ENCODE measurements at places on chromosomes 5 and 9. TPM values are rescaled to one million over a fixed set of nuclear protein-coding genes. Genes with fewer than 3 reads are reported as not detected.

PCDHB11 gene
- 5.7 TPM for total RNA-seq

GLDC gene
- 2.9 TPM for total RNA-seq

OR2V2 gene
- 0.80 TPM for total RNA-seq

PCDHB5 gene
- 16.2 TPM for total RNA-seq

GPR150 gene
- total RNA-seq, result 0.10 TPM

OTP gene
- not detected for total RNA-seq

RAI14 gene
- total RNA-seq, result 36.1 TPM

PTPA gene
- 104 TPM for total RNA-seq

SLC6A19 gene
- not detected for total RNA-seq

CPLANE1 gene
- total RNA-seq, result 22.5 TPM

NPDC1 gene
- 36.1 TPM for total RNA-seq

RACK1 gene
- total RNA-seq, result 2,570 TPM

PCDHB1 gene
- total RNA-seq, result not detected

CATSPER3 gene
- 0.38 TPM for total RNA-seq

FOXD1 gene
- total RNA-seq, result 0.10 TPM

PCA3 gene
- total RNA-seq, result not detected

EXOC3 gene
- 55.7 TPM for total RNA-seq

TMEM174 gene
- not detected for total RNA-seq

ELOVL7 gene
- 0.23 TPM for total RNA-seq

GLRA1 gene
- total RNA-seq, result not detected

CDKN2B-AS1 gene
- 0.62 TPM for total RNA-seq

NDST1 gene
- 106 TPM for total RNA-seq

ATP10B gene
- total RNA-seq, result 0.12 TPM

FOXB2 gene
- not detected for total RNA-seq

TMC1 gene
- 0.15 TPM for total RNA-seq

GRIA1 gene
- 0.15 TPM for total RNA-seq

UTP15 gene
- total RNA-seq, result 18.6 TPM

NOL8 gene
- total RNA-seq, result 27.7 TPM

RC3H2 gene
- 31.7 TPM for total RNA-seq

HSD17B3 gene
- 1.4 TPM for total RNA-seq

VCAN gene
- total RNA-seq, result 2.2 TPM

FRRS1L gene
- 49.8 TPM for total RNA-seq

CCDC187 gene
- total RNA-seq, result 0.72 TPM

TUT7 gene
- 16.6 TPM for total RNA-seq

ACTBL2 gene
- total RNA-seq, result not detected

PIP5K1B gene
- total RNA-seq, result 0.86 TPM

ASPN gene
- 10.1 TPM for total RNA-seq

SPATA31C2 gene
- total RNA-seq, result 0.10 TPM

KIF4B gene
- not detected for total RNA-seq

WDR38 gene
- total RNA-seq, result 1.7 TPM

AQP3 gene
- 28.0 TPM for total RNA-seq

PCSK5 gene
- 31.6 TPM for total RNA-seq
